ELR (cell line): ENCODE measurements at places on chromosomes 12 and 14.
A peak's percentile ranks its signal among the peaks of the same experiment; 100 is the strongest.

GRCh38 chr14:89121968-89122620 lies 294.9 kb downstream of the FOXN3 start:
- no peak for DNase-seq

GRCh38 chr12:25904442-25904841 lies 54.0 kb upstream of the RASSF8 start:
- peak; percentile 47 for DNase-seq

DNA sequence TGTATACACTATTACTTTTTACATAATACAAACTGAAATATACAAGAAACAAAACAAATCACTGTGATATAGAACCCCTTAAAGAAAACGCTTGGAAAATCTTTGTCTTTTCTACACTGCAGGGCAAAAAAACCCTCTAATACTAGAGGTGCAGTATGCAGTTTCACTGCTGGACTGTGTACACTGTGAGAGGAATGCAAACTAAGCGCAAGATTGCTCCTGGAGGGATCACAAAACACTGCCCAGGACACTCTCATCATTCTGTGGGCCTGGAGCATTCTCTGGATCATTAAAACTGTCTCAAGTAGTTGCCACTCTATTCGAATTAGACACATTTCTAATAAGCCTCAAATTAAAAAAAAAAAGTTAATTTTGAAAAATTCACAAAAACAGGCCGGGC lies 217.6 kb downstream of the MED13L start:
- no peak for DNase-seq

DNA sequence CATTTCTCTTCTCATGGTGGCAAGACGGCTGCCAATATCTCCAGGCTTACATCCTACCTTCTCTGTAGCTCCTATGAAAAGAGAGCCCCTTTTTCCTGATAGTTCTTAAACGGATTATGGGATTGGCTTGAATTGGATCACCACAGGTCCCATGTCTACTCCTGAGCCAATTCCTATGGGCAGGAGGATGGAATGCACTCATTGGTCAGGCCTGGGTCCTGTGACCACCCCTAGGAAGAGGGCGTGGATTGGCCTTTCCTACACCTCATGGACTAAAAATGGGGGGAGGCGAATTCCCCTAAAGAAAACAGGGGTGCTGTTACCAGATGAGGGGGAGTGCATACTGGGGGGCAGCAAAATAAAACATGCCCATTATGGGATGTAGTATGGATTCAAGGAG lies 108.8 kb downstream of the PTPN11 start:
- no peak for DNase-seq

DNA sequence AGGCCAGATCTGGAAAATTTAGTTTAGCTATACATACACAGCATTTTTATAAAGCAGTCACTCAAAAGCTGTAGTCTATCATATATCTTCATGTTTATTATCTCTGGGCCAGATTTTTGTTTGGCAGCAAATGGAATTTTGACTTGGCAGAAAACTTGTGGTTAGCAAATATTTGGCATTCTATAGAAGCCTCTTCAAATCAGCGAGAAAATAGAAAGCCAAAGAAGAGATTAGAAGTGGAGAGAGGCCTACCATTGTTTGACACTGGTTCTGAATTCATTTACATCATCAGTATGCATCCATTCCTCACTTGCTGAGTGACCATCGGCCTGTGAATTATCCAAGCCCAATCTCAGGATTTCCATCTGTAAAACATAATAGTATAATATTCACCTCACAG lies 1077.6 kb downstream of the GALC start:
- DNase-seq = no peak

DNA sequence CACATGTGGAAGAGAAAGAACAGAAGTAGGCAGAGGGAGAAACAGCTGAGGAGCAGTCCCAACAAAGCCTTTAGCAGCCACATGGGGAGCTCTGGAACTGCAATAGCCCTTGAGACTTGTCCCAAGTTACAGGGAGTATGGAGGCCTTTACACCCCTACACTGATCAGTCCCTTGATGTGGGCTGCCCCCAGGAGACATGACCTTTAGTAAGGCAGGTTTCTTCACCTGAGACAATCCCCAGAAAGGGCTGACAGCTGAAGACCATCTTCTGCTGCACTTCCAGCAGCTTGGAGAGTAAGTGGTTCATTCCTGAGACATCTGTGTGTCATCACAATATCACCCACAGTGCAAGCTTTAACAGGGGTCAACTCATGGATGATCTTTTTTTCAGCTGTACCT lies 8.6 kb upstream of the SNAPC1 start:
- peak; percentile 57 for DNase-seq

DNA sequence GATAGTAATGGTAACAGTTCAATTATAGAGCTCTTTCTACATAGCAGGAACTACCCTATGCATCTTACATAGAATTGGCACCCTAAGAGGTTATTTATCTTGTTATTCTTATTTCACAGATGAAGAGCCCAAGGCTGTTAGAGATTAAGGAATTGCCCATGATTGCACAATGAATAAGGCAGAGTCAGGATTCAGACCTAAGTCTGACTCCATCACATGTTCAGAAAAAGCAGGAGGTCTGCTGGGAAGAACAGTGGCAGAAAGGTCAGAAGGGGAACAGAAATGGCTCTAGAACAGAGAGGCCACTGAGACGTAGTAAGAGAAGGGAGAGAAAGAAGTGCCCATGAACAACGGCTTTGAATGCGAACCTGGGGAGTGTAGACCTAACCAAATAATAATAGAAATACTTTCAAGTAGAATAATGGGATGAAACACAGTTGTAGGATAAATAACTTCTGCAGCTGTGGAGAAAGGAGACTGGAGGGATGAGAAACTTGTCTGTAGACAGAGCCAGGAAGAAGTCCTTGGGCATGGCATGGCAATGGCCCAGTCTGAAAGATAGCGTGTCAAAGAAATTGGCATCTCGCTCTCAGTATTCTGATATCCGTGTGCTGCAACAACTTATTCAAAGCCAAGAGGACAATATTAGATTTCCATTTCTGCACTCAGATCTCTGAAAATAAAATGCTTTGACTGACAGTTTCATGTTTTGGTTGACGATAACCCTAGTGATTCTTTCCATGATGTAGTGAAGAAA lies 17.6 kb downstream of the MYBPC1 start:
- DNase-seq = no peak

- no peak for DNase-seq
Measured at GRCh38 chr14:24845851-24846250, 204.1 kb downstream of the STXBP6 start.

GRCh38 chr12:84294246-84294645 lies 618.4 kb downstream of the SLC6A15 start:
- no peak for DNase-seq

- no peak for DNase-seq
Measured at GRCh38 chr12:17371491-17372215, 718.3 kb downstream of the RERGL start.
